ENCODE measurements at places on chromosomes 16 and 17. TPM values are rescaled to one million over a fixed set of nuclear protein-coding genes. Genes with fewer than 3 reads are reported as not detected.
A peak's percentile ranks its signal among the peaks of the same experiment; 100 is the strongest.

DNA sequence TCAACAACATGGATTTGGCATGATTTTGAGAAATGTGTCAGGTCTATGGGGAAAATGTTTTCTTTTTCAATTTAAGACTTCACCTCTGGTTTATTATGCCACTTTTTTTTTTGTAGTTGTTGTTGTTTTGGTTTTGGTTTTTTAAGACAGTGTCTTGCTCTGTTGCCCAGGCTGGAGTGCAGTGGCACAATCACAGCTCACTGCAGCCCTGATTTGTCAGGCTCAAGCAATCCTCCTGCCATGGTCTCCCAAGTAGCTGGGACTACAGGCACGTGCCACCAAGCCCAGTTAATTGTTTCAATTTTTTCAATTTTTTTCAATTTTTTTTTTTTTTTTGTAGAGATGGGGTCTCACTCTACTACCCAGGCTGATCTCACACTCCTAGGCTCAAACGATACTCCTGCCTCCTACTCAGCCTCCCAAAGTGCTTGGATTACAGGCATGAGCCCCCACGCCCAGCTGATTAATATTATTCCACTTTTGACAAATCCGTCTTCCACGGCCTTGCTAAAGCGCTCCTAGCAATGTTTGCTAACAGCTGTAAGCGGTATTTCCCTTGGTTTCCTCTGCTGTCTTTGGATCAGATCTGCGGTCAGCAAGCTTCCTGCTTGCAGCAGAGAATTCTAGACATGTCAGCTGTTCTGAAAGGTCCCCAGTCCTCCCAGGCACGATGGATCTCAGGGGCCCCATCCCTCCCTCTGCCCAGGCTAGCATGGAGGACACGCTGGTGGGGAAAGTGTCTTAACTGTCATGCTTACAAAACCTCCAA, 7.0 kb upstream of the MILR1 start:
- peak; percentile 63 for DNase-seq

DNA sequence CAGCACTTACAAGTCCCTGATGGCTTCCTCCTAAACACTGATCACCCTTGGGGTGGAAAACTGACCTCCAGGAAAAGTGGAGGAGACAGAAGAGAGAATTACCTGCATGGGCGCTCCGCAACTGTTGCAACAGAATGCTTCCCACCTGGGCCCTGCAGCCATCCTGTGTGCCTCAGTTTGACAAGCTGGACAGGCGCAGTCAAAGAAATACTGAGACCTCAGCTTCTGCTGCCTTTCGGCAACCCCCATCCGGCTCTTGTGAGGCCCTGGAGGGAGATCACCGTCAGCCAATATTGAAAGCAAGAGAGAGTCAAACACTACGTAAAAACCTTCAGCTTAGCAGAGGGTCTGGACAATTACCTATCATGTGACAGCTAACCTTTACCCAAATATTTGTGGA, 24.8 kb downstream of the SERPINF1 start:
- DNase-seq: no peak

- no peak for DNase-seq
Observed at GRCh38 chr17:56185491-56186221, 32.4 kb downstream of the ANKFN1 start.

DNA sequence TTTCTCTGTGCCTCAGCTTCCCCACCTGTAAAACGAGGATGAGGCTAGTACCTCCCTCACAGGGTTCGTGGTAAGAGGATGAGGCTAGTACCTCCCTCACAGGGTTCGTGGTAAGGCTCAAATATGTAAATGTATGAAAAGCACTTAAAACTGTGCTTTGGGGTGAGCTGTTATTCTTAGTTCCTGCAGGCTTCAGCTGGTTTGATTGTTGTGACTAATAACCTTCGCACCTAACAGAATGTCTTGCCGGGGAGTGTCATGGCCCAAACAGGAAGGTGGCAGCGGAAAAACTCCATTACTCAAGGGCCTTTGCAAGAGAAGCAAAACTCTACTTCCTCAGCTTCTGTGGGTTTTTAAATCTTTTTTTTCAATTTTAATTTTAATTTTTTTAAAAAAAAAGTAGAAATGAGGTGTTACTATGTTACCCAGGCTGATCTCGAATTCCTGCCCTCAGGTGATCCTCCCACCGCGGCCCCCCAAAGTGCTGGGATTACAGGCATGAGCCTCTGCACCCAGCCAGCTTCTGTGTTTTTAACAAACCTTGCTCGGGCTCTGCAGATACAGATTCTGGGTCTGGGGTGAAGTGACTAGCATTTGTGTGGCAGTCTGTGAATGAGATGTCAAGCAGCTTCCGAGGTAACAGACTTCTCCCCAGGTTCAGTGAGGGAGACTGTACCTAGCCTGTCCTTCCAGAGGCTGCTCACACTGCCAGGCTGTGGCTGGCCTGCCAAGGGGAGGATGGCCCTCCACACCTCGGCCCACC, 103.0 kb downstream of the RAB11FIP4 start:
- peak; percentile 87 for DNase-seq

Gene SMCR8
- 39.2 TPM for total RNA-seq

All from natural killer cell (primary cell).